ENCODE measurements at places on chromosomes 11 and 22.
A peak's percentile ranks its signal among the peaks of the same experiment; 100 is the strongest.

DNA sequence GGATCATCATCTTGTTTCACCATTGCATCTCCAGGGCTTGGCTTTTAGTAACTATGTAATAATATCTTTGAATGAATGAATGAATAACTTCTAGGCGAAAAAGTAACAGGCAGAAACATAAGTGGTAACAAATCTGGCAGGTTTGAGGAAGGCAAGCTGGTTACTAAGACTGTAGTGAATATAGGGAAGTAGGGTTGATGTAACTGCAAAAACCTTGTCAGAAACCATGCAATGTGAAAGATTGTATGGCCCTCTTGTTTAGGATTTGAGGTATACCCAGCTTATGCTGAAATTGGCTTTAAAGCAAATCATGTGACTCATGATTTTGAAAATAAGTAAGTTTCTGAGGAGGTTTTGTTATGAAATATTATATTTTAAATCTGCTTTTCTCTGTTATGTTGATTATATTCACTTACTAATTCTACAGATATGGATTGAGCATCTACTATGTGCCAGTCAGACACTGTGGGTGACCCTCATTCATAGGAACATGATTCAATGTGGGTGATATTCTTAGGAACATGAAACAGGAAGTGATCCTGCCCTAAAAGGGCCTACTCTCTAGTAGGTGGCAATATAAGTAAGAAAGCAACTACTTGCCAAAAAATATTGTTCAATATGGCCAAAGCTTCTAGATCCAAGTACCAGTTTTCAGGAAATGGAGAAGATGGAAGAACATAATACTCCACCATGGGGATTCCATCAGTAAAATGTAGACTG, 115.5 kb upstream of the CCDC90B start:
- no peak for DNase-seq

DNA sequence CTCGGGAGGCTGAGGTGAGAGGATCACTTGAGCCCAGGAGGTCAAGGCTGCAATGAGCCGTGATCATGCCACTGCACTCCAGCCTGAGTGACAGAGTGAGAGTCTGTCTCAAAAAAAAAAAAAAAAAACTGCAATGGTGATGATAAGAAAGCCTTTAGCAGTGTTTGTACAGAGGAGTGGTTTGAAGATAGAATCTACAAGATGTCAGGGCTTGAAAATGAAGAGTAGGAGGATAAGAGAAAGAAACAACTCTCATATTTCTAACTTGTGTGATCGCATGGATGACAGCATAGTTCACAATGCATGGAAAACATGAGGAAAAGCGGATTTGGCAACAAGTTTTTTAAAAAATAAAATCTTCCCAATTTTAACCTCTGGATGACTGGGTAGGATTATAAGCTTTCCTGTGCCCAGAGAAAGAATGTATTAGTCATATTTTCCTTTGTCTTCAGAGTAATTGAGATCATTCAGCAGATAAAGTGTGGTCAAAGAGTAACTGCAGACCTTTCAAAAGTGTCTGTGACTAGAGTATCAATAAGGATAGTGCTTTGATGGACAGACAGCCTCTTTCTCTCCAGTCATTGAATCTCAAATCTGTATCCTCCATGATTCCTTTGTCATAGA, 328.1 kb downstream of the CASP12 start:
- DNase-seq, result no peak

GRCh38 chr11:69830086-69830485, 10.9 kb upstream of the FGF3 start:
- DNase-seq, result no peak

DNA sequence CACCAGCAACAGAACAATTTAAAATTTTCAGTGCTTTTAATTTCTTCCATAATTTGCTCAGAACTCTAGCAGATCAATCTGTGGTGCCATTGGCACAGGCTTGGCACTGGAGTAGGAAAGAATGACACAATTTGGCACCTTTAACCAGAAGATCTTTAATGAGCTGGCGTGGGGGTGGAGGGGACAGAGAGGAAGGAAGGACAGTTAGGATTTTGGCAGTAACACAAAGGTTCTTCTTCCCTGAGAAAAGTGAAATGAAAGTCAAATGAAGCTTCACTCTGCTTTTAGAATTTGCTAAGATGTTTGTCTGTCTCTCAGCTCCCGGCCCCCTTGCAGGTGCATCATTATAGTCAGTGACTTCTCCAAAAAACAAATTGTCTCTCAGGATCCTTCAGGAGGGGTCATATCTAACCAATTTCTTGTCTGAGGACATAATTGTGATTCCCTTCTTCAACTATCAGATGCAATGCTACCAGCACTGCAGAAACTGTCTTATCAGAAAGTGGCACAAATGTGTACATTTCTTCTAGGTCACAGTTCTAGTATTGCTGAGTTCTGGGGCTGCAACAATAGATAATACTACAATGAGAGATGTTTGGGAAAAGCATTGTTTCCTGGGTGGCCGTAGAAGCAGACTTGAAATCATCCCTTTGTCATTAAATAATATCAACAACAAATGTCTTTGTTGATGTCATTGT, 66.8 kb downstream of the CSTPP1 start:
- DNase-seq, result peak; percentile 9
